Stimulated activated CD8-positive, alpha-beta memory T cell treated with anti-CD3 and anti-CD28 coated beads, Interleukin-12 subunit alpha, Interleukin-12 subunit beta, amount 100 ng/mL, for 1 hour (primary cell): ENCODE measurements at places on chromosomes 2 and 18.
A peak's percentile ranks its signal among the peaks of the same experiment; 100 is the strongest.

- no peak for DNase-seq
Observed at GRCh38 chr18:71304856-71305255, 1016.0 kb downstream of the SOCS6 start.

DNA sequence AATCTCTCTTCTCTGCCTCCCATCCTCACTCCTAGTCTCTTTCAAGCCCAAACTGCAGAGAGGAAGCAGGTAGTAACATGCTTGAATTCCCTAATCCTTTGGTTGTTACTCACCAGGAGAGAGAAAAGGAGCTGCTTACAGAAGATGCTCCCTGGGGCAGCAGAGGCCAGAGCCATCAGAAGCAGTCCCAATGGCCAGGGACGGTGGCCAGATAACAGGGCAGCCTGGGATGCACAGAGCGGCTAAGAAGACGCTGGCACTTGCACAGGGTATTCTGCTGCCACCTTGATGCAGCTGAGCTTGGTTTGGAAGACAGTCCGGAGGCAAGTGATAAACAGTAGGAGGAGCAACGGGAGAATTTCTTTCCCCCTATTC is 250 bp downstream of the DSC1 start:
- DNase-seq, result no peak

DNA sequence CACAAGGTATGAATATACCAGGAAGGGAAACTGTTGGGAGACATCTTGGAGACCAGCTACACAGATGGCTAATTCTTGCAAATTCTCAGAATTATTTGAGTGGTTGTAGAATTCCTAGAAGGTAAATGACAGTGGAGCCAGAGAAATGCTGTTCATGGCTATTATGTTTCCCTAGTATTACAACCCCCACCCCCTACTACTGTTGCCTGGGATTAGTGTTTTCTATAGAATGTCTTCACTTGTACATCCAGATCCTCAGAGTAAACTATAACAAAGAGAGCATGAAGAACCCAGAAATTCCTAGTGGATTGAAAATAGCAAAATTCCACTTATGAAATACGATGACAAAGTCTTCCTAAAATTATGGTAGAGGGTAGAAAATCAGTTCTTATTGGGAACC is 15.3 kb downstream of the LGALSL start:
- no peak for DNase-seq

- DNase-seq, result no peak
Observed at GRCh38 chr2:241752253-241752652, 17.8 kb downstream of the D2HGDH start.

GRCh38 chr2:223558970-223559369 is 43.2 kb downstream of the SCG2 start:
- no peak for DNase-seq

DNA sequence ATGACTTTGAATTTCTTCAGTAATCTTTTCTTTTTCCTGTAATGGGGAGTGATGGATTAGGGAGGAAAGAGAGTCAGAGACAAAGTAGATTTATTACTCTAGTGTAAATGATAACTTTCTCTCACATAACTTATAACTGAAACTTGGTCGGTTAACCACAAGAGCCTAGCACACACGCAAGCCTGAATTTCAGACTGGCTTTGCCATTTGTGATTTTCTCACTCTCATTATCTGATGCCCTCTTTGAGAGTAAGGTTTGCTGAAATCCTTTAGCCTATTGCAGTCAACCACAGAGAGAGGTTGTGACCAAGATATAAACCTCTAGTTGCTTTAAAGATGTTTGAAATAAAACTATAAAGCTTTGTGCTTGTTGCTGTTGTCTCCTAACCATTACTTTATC is 117.9 kb upstream of the NETO1 start:
- no peak for DNase-seq

DNA sequence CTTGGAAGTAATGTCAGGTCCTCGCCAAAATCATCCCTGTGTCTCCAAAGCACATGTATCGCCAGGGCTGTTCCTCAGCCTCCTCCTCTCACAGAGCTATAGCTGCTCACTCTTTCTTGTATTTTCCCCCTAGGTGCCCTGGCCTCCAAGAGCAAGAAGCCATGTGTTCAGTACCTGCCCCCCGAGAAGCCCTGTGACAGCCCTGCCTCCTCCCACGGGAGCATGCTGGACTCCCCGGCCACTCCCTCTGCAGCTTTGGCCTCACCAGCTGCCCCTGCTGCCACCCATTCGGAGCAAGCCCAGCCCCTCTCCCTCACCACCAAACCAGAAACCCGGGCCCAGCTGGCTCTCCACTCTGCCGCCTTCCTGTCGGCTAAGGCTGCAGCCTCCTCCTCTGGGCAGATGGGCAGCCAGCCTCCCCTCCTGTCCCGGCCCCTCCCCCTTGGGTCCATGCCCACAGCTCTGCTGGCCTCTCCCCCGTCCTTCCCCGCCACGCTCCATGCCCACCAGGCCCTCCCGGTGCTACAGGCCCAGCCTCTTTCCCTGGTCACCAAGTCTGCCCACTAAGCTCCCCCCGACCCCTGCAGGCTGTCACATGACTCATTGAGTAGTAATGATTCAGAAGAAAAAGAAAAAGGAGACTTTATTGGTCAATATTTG is 18.8 kb downstream of the TGOLN2 start:
- no peak for DNase-seq

DNA sequence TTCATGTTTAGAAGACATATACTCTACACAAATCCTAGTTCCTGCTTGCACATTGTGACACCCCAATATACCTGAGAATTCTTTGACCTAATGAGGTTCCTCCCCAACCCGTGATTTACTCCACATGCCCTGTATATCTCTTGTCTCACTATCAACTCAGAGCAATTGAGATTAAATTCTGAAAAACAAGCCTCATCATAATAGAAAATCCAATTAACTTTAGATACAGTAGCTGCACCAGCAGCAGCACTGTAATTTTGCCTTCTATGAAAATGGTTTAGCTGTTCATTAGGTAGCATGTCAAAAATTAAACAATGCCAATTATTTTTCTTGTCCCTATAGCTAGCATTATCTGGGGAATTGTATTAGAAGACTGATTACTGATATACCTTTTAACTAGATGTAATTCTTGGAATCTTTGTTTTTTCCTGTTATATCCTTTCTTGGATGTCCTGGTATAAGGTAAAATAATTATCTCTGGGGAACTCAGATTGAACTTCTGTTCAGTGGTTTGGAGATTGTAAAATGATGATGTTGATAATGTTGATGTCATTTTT is 218.9 kb upstream of the TANK start:
- no peak for DNase-seq

- DNase-seq, result no peak
Observed at GRCh38 chr18:79386547-79386946, 9.2 kb upstream of the NFATC1 start.

GRCh38 chr18:74518456-74519295 is 15.6 kb upstream of the CNDP1 start:
- no peak for DNase-seq

GRCh38 chr2:104408266-104408665 is 445.6 kb upstream of the POU3F3 start:
- no peak for DNase-seq

GRCh38 chr2:235027558-235028214 is 75.9 kb downstream of the SH3BP4 start:
- no peak for DNase-seq

GRCh38 chr2:144140891-144141290 is 379.0 kb downstream of the ZEB2 start:
- DNase-seq, result no peak

DNA sequence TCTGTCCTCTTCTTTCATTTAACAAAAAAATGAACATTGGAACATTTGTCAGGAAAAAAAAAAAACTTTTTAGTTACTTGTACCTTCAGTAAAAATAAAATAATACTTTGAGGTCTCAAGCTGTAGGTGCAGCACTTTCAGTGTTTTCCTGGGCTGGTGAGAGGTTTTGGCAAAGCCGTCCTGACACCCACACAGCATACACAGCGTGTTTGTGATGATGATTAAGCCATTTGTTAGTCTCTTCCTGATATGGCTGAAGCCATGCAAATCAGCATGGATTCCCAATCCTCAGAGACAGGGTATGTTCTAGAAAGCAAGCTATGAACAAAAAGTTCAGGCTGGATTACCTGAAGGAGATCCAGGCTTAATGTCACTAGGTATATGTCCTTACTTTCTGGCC is 236.8 kb downstream of the ZNF516 start:
- DNase-seq, result no peak

DNA sequence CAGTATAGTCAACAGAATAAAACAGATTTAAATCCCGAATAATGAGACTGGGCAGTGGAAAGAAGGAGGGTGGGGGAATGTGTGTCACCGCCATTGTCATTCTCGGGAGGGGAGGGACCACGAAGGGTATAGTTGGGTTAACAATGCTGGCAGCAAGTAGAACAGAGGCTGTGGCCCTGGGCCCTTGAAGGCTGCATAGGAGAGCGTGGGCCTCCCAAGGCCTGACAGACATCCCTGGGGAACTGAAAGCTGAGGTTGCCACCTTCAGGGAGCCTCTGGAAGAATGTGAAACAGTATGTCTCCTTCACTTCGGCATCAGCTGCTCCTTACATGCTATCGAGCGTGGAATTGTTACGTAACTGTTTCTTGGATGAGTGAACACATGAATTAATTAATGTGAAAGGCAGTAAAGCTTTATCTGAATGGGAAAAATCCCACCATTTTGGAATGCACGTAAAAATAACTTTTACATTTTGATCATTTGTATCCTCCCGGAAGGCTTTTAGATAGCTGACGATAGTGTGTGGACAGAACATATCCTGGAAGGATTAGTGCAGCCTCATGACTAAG is 92.8 kb upstream of the TTC39C start:
- no peak for DNase-seq

DNA sequence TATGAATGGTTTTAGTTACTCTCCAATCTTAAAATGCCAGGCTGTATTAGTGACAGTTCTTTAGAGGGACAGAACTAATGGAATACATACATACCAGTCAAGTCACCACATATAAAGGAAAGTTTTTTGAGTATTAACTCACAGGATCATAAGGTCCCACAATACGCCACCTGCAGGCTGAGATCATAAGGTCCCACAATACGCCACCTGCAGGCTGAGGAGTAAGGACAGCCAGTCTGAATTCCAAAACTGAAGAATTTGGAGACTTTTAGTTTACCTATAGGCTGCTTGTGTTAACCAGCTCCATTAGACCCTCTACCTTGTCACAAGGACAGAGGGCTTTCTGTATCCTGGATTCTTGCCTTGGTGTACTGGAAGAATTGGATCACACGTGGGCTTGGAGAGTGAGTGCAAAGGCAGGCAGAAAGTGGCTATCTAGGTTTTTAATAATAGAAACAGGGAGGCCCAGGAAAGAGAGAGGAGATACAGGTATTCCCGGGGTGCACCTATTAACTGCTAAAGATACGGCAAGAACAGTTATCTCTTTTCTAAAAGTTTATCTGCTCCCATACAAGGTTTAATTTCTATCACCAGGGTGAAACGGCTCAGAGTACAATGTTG is 234.9 kb upstream of the CYRIA start:
- DNase-seq, result no peak

GRCh38 chr2:88693911-88694414 is 2.5 kb downstream of the RPIA start:
- no peak for DNase-seq

DNA sequence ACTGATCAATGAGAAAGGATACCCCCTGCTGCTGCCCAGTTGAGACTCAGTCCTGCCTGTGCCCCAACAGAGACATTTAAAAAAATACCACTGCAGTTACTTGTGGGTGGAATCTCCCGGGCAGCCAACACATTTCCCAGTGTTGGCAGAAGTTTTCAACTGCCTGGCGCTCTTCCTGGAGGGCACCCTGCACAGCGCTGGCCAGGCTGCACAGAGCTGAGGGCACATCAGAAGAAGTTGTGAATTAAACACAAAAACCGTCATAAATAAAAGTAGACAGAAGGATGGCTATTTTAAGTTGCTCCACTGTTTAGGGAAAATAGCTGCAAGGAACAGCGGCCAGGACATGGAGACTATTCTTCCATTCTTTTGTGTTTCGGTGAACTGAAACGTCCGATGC is 110.2 kb upstream of the THOC1 start:
- DNase-seq, result no peak

GRCh38 chr2:8543383-8544170 is 138.3 kb upstream of the ID2 start:
- DNase-seq, result peak; percentile 16

DNA sequence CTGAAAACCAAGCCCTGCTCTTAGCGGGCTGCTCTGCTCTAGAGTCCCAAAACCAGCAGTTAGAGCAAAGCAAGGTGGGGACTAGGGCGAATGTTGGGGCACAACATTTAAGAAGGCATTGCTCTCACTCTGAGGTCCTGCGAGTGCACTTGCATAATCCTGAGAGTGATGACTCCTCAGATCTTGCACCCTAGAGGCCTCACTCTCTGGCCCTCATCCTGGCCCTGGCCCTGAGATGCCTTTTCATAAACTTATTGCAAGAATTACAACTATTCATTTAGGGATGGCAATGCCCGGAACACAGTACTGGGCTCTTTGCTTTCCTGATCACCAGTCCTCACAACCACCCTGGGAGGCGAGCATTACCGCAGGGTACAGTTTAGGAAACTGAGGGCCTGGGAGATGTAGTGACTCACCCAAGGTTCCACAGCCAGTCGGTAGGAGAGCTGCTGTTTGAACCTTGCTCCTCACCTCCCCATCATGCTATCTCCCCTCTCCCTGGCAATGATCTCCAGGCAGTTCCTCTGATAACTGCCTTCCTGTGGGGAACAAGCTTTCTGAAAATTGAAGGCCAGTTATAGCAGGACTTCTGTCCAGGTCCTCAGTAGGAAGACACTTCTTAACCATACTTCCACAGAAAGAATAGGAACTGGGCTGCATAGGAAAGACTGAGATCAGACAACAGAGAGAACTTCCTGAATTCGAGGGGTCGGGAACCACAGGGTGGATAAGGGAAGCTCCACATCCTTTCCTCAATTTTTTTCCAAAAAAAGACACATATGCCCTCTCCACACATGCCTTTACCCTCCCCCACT is 91.3 kb downstream of the TNS1 start:
- no peak for DNase-seq

GRCh38 chr2:12930391-12930790 is 213.7 kb downstream of the TRIB2 start:
- no peak for DNase-seq

DNA sequence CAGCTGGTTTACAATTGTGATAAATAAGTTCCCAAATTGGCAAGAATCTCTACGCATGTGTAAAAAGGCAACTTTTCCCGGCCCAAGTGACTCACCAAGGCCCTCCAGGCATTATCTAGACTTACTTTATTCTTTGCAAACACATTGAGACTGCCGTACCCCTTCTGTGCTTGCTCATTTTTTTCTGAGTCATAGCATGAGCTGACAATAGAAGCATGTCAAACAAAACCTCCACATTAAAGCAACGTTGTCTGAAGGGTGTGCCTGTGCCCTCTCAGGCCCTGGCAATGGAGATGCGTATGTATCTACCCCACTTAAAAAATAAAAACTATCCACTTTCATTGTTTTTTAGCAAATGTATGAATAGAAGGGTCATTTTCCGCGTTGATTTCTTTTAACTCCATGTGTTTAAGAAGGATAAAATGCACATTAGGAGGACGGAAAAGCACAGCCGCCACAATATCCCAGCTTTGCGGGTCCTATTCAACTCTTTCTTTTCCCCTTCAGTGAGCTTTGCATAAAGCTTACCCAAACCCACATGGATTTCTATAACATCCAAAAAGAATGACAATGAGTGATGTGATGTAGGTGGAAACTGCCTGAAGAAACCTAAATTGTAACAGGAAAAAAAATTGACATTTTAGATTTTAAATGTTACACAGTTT is 298.2 kb downstream of the CDCA7 start:
- no peak for DNase-seq
